ENCODE measurements at places on chromosomes 16 and 17. TPM values are rescaled to one million over a fixed set of nuclear protein-coding genes. Genes with fewer than 3 reads are reported as not detected.

The TMEM256 gene
- total RNA-seq, result 101 TPM

The ST6GALNAC2 gene
- total RNA-seq, result 3.8 TPM

The CD300LF gene
- 1.0 TPM for total RNA-seq

The TEX14 gene
- 0.10 TPM for total RNA-seq

The DNAH9 gene
- total RNA-seq, result 0.69 TPM

The ANKRD40CL gene
- total RNA-seq, result 44.9 TPM

The MRPL10 gene
- total RNA-seq, result 32.2 TPM

The RHOT2 gene
- total RNA-seq, result 182 TPM

The CKLF gene
- 58.4 TPM for total RNA-seq

The WDR90 gene
- 25.1 TPM for total RNA-seq

The TBC1D3I gene
- total RNA-seq, result 0.88 TPM

The WNT9B gene
- not detected for total RNA-seq

The BORCS6 gene
- 11.7 TPM for total RNA-seq

The SLC26A11 gene
- total RNA-seq, result 8.0 TPM

All from colonic mucosa (tissue), 4 donors.